BE2C (cell line): ENCODE measurements at places on chromosomes 11 and 22.

DNA sequence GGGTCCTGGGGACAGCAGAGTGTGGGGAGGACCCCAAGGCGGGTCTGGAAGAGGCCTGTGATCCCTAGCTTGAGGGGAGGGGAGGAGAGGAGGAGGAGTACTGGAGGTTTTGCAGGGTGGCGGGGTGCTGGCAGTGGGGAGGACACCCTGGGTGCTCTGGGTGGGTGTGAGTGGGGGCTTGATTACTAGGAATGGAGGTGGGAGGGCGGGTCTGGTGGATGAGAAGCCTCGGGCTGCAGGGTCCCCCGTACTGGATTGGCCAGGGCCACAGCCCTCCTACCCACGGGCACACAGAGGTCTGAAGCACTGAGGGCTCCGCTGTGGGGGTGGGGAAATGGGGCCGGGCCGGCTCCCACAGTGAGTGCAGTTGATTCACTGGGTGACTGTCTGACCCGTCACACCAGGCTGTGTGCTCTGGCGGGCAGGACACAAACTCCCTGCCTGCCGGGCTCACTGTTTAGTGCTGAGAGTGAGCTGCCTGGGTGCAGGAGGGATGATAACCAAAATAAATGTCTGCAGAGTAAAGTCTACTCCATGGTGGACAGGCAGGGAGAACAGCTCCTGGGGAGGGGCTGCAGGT, 114.2 kb downstream of the CACNA1I start:
- no peak for DNase-seq

- no peak for DNase-seq
These were observed 21.3 kb upstream of the OR52M1 start for GRCh38 chr11:4523666-4524065.

DNA sequence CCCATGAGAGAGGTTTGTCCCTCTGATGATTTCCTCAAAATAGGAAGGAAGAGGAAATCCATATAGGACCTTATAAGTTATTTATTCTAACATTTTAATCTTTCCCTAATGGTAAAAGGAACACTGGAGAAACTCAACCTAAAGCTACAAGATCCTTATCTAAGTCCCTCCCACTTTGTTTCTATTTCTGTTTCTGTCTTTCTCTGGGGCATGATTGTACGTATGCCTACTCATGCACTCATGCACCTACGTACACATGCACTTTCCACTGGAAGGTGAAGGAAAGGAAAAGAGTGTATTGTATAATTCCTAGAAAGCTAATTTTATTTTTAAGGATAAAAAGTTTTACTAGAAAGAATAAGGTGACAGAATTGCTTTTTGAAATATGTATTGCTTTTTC, 125.0 kb downstream of the RAB38 start:
- DNase-seq, result no peak

- no peak for DNase-seq
These were observed 41.8 kb downstream of the NRXN2 start for GRCh38 chr11:64681171-64681570.

DNA sequence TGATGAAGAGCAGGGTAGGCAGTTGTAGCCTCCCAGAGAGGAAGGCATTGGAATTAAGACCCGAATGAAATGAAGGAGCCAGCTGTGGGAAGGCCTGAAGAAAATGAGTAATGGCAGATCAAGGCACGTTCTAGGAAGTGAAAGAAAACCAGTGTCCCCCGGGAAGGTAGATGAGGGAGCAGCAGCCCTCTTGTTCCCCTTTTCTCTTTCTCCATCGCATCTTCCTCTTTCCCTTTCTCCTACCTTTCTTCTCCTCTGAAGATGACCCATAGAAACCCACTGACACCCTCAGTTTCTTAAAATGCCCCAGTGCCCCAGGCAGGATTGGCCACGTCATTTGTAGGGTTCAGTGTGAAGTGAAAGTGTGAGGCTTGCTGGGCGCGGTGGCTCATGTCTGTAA, 172.6 kb upstream of the SEZ6L start:
- no peak for DNase-seq

DNA sequence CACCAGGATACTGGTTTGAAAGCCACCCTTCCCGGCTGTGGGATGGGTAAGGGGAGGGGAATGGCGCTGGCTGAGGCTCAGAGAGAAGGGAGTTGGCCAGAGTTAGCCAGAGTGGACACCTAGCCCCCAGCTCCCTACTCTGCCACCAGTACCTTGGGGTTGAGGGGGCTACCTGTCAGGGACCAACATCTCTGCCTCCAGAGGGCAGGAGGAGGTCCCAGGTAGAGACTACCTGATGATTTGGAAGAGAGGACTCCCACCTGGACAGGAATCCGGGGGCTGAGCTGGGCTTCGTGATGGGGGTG, 3.7 kb downstream of the MYRF start:
- DNase-seq, result no peak

DNA sequence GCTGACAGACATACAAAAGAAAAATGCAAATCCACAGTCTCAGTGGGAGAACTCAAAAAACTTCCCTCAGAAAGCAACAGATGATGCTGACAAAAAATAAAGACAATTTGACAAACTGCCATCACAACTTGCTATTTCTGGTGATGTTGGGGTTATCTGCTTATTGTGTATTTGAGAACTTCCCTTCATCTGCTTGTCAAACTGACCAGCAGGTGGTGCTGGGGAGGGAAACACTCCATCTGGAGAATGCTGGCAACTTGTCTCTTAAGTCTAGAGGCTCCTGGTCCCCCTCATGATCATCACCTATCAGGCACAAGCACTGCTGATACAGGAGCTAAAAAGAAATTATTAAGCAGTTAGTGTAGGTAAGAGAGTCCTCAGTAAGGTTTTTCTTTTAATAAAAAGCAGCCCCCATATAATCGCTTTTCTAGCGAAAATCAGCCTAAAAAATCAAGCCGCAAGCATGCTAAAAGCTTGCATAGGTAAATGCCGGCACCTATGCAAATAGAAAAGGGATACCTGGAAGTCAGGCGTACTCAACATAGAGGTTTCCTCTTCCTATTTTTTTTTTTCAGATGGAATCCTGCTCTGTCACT, 9.8 kb upstream of the FAM111B start:
- DNase-seq, result peak; percentile 50

DNA sequence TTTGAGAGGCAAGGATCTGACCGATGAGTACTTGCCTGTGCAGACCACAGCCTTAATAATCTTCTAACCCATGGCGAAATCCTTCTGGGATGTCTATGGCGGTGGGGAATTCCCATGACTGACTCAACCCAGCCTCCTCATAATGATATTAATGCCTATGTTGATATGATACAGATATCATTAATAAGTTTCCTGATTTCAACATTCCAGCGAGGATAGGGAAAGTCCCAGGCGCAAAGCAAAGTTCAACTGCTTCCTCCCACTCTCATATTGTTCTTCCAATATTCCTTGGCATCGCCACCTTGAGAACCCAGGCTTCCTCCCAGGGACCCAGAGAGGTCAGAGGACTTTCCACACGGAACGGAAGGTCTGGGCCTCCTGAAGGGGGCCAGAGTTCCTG, 110.3 kb upstream of the TMEM45B start:
- no peak for DNase-seq

DNA sequence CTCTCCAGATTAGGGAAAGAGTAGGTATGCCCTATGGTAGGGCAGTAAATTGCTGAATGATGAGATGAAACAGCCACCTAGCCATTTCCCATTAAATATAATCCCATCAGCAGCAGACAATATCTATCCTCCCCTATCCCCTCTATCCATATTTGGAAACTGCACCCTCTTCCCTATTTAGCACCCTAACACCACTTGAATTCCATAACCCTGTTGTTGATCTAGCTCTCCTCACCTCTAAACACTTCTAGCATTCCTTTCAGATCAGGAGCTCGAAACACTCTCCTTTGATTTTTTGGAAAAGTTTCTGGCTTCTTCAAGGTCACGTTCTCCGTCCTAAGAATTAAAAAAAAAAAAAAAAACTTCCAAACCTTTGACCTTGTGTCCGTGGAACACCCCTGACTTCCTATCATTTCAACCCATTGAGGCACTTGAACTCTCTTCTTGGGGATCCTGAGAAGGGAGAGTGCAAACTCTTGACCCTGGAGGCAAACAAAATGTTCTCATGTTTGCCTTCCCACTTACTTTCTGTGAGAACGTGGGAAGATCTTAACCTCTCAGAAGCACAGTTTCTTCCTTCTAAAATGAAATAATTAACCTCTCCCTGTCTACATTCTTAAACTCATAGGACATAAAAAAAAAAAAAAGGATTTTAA, 19.0 kb downstream of the TRIM5 start:
- no peak for DNase-seq

GRCh38 chr11:128235426-128235825, 351.9 kb downstream of the ETS1 start:
- no peak for DNase-seq

- DNase-seq, result no peak
These were observed 12.3 kb upstream of the OR56A3 start for GRCh38 chr11:5929571-5930368.

DNA sequence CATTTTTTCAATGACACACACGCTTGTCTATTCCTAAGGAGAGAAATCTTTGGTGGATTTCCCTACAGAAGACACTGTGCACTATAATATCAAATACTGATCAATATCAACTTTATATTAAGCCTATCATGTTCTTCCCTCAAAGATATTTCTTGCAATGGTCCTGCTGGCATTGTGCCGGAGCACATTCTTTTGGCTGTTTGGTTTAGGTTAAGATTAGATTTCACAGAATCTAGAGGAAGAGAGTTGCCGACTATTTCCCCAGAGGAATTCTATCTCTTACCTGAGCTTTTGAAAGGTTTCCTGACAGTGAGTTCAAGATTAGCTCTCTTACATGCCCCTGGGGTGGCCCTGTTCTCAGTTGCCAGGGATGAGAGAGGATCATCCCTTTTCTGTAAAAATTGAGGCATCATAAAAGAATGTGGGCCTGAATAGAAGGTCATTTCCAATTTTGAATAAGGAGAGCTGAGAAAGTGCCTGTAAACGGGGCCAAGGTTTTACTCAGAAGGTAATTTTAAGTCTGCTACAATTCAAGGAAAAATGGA, 180.6 kb upstream of the ARHGAP20 start:
- DNase-seq, result no peak

GRCh38 chr11:26632691-26633159, 60.7 kb upstream of the MUC15 start:
- no peak for DNase-seq

DNA sequence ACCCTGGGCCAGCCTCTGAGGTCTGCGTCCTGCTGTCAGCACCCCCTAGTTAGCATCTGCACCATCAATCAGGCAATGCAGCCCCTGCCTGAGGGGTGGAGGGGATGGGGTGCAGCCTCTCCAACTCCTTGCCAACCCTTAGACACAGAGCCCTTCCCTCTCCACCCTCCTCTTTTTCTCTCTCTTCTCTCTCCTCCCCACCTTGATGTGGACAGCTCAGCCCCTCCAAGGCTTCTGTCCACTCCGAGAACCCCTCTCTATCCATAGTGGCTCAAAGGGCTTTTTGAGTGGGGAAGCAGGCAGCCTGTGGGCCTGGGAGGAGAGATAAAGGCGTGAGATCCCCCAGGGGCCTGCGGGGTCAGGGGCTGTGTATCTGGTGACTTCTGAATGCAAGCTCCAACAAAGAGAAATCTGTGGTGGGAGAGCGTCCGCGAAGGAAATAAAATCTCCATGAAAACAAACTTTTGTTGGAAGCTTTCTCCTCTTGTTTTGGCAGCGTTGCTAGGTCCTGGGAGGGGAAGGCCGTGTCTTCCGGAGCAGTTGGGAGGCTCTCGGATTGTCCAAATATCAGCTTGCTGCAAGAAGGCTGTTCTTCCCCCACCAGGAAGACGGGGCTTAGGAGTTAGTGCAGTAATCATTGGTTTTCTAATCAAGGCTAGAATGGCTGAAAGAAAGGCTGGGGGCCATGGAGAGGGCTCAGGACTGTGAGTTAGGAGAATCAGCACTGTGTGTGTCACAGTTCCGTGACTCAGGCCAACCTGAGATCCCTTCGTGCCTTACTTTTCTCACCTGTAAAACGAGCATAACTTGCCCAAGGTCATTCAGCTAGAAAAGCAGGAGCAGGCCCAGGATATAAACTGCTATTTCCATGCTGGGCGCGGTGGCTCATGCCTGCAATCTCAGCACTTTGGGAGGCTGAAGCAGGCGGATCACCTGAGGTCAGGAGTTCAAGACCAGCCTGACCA, 50.3 kb downstream of the PKNOX2 start:
- no peak for DNase-seq

DNA sequence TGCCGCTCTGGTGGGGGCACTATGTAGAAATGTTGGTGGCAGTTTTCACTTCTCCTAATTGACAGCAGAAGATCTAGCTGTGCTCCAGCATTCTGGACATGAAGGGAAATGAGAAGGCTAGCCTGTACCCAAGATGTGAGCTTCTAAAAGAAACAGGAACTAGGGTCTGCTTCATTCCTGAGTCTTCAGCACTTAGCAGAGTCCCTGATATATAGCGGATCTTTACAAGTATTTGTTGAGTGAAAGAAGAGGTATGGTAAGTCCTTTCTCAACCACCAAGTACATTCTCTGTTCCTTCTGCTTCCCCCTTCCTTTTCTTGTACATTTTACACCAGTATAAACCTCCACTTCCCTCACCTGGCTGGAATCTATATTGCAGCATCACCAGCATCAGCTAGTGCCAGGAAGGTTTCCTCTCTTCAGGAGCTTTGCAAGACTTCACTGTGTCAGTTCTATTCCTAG, 408.3 kb upstream of the CADM1 start:
- DNase-seq, result peak; percentile 27

DNA sequence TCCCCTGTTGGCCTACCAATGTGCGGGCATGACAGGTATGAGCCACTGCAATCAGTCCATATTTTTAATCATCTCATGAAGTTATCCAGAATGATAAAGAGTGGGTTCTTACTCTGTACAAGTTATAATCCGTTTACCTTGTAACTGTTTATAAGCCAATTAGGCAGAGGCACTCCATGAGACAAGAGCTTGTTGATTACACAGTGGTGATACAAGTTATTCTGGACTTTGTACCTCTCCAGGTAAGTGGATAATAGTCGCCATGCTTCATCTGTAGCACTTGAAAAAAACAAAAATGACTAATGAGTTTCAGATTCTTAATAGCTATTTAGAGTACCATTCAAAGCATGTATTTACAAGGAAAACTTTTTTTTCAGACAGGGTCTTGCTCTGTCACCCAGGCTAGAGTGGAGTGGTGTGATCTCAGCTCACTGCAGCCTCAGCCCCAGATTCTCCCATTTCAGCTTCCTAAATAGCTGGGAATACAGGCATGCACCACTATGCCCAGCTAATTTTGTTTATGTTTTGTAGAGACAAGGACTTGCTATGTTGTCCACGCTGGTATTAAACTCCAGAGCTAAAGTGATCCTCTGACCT, 17.7 kb upstream of the FNBP4 start:
- DNase-seq, result no peak
